ENCODE measurements at places on chromosomes 12 and 14.
A peak's percentile ranks its signal among the peaks of the same experiment; 100 is the strongest.

GRCh38 chr14:28577711-28578131, 188.9 kb upstream of the FOXG1 start:
- peak; percentile 28 for DNase-seq

DNA sequence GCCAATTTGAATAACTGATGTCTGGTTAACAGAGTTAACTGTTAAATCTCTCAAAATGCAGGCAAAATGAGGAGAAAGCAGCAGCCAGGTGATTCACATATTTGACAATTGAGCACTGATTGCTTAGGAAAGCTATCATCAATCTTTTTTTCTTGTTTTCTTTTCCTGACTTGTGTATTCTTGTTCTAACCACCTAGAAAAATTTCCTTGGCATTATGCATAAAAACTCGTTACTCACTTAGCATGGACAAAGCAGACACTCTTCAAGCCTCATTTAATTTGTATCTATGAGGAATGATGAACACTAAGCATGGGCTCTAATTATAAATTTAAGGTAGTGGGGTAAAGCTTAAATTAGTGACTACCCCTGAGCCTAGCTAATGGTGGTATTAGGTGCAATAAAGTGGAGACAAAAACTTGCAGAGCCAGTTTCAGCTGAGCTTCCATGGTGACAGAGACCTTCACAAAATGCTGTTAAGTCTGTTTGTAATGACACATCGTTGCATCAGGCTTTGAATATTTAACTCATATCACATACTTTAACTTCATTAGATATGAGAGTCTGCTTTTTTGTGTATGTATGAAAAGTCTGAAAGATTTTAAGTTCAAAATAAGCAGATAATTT, 52.0 kb downstream of the RASSF9 start:
- no peak for DNase-seq

- no peak for DNase-seq
These were observed 69.3 kb upstream of the C14orf180 start for GRCh38 chr14:104510216-104510615.

DNA sequence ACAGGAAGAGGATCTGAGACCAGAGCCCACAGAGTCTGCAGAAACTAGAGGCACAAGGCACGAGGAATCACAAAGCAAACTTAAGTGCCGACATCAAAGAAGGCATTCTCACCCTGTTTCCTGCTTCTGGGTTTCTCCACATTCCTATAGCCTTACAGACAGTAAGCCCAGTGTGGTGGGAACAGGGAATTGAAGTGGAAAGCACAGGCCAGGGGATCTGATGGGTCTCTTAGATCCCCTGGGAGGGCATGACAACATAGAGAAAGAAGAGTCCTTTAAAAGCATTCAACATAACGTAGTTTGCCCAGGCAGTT, 75.6 kb upstream of the FRMD6 start:
- DNase-seq: no peak

DNA sequence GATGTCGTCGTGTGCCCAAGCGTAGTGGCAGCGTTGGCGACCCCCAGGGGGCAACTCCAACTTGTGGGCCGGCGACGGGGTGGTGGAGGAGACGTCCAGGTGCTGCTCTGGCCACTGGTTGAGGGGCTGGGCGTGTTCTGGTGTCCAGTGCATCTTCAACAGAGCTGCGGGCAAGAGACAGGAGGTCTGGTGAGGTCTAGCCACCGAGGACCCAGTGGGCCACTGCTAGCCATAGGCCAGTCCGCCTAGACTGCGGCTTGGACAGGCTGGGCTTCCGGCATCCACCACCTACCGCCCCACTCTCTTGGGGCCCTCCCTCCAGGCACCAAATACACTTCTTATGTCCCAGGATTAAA, 26.3 kb downstream of the FIGNL2 start:
- no peak for DNase-seq

DNA sequence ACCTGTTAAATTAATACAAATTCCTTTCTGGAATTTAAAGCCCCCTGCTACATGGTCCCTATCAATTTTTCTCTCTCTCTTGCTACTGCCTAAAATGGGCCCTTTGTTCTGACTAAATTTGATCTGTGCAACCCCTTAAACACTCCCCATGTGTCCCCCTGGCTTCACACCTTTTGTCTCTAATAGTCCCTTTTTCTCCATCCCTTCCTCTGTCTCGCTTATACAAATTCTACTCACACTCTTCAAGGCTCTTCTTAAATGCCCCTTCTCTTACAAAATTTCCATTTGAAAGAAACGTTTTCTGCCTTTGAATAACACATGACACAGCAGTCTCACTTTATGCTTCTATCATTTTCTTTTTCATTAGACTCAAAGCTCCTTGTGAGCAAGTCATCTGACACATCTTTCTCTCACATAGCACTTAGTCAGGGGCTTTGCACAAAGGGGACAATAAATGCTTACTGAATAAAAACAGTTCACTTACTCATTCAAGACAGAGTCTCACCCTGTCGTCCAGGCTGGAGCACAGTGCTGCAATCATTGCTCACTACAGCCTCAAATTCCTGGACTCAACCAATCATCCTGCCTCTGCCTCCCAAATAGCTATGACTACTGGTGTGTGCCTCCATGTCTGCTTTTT, 41.5 kb upstream of the NR2C1 start:
- no peak for DNase-seq

DNA sequence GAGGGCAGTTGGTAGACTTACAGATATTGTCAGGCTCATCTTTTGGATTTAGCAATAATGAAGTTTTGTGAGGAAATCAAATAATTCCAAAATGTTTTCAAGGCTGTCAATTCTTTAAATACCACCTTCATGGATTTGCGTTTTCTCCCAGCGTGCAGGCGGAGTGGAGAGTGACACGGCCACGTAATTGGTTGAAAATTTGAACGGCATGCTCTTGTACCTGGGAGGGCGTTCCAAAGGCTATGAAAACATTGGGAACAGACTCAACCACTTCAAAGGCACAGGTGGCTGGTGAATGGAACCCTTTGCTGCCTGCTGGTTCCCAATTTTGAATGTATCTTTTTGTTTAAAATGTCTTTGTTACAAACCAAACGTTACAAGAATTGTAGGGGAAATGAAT, 12.4 kb downstream of the SMIM41 start:
- no peak for DNase-seq

GRCh38 chr12:107475900-107476299, 209.7 kb upstream of the PWP1 start:
- no peak for DNase-seq

DNA sequence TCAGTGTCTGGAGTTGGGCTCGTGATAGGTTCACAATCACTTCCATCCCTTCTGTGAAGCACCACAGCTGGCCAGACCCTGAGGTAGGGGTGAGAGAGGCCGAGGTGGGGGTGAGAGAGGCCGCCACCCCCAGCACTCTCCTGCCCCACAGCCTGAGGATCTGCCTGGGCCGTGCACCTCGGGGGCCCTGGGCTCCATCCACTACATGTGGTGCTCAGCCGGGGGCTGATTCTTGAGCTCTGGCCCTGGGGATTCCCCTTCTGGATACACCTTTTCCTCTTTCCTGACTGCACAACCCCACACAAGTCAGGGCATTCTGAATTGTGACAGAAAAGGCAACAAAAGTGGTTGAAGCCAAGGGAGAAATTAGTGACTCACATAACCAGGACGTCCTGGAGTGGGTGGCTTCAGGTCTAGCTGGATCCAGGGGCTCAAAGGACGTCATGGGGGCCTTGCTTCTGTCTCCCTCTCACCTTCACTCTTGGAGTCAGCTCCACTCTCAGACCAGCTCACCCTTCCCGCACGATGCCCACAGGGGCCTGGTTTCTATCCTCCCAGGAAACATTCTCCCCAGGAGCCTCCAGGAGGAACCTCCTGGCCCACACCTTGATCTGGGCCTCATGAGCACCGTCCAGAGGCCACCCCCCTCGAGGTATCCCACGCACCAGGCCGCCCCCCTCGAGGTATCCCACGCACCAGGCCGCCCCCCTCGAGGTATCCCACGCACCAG, 12.1 kb upstream of the FBRSL1 start:
- DNase-seq: no peak

GRCh38 chr12:31591380-31591901, 505 bp upstream of the DENND5B start:
- DNase-seq: no peak

- DNase-seq: peak; percentile 22
These were observed 31.2 kb downstream of the CCDC59 start for GRCh38 chr12:82326905-82327503.

DNA sequence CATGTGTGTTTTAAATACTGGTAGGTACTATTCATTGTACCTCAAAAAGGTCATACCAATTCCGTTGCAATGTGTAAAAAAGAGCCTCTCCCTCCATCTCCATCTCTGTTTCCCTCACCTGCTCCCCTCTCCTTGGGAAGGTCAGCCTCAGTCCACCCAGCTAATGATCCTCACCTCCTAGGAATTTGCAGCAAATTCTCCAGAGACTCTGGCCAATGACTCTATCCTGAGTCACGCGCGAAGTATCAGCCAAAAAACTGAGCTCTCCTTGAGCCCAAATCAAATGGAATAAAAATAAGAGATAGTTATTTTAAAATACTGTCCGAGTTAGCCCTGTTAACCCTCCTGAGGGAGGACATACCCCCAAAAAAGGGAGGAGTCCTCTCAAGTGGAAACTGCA, 148.4 kb downstream of the DPF3 start:
- peak; percentile 87 for DNase-seq

GRCh38 chr12:52519826-52520662, at the start of gene KRT5:
KRT5 (minus strand) TSS chr12:52520394; CDS start chr12:52520296, 98 bp downstream.
- no peak for DNase-seq

DNA sequence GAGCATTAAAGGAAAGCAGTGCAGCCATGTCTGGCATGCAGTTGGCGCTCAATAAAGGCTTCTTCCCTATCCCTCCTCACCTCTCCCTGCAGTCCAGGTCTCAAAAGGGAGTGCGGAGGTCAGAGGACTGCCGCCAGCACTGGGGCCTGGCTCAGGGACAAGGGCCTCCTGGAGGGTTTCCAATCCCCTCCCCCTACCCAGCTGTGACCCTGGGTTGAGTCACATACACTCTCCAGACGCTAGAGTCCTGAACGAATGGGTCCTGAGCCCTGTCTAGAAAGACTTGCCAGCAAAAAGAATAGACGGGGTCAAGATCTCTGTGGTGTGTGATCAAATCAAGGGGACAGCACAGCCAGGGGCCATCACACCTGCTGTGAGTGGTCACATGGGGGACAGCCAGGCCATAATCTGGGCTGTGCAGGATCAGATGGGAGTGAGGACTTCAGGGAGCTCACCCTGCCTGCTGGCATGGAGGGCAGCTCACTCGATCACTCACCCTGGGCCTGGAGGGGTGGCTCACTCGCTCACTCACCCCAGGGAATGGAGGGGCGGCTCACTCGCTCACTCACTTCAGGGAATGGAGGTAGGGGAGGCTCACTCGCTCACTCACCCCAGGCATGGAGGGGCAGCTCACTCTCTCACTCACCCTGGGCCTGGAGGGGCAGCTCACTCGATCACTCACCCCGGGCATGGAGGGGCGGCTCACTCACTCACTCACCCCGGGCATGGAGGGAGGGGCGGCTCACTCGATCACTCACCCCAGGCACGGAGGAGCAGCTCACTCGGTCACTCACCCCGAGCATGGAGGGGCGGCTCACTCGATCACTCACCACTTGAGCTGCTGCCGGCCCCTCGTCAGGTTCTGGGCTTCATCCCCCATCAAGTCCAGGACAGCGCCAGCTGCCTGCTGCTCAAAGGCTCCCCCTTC, 12.8 kb downstream of the CFAP73 start:
- DNase-seq: peak; percentile 56

GRCh38 chr14:70333728-70334127, 25.8 kb downstream of the COX16 start:
- DNase-seq: no peak

DNA sequence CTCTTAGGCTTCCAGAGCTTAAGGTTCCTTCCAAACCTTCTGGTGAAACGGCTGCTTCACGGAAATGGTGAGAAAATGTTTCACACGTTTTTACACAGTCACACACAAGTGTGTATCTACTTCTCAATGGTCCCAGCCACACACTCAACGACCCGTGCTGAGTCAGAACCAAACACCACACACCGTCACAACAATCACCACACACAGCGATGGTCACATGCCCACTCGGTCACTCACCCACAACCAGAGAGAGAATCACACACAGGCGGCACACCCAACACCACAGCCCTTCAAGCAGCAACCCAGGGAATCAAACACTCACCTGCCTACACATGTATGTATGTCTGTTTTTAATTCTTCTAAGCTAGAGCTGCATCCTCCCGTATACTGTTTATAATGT, 12.6 kb upstream of the PLEKHD1 start:
- no peak for DNase-seq

DNA sequence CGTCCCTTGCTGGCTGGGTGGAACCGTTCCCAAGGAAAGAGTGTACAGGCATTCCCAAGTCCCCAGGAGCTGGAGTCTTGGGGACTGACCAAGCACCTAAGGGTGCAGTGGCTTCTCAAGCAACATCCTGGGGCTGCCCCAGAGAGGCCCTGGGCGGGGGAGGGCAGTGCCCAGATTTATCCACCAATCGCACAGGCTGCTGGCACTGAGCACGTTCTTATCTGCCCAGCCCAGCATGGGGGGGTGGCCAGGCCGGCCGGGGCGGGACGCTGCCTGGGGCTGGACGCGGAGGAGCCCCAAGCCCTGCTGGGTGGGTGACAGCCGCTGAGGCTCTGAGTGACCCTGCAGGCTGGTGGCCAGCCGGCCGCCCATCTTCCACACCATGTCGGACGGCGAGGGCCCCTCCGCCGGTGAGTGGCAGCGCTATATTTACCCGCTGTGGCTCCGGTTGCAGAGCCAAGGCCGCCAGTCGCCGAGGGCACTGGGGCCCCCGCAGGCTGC, 53.4 kb downstream of the CYP46A1 start:
- peak; percentile 55 for DNase-seq

DNA sequence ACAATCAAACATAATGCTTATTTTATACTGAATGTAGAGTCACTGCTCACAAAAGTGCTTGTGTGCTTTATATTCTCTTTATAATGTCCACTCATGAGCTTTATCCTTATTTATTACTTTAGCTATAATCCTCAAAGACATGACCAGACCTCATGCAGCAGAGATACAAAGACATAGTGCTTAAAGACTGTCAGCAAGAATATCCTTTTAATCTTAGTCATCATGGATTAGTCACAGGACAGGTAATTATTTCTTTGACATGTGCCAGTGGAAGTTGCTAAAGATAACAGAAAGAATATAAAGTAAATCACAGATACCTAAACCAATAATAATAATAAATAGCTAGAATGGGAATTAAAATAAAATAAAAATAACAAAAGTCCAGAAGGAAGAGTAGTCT, 707.5 kb downstream of the BCL11B start:
- no peak for DNase-seq

GRCh38 chr12:52073531-52074381, 4.0 kb downstream of the ATG101 start:
- no peak for DNase-seq

- DNase-seq: peak; percentile 9
These were observed 53.3 kb upstream of the LRRK2 start for GRCh38 chr12:40171501-40171900.
